Memory B cell (primary cell): ENCODE measurements at places on chromosomes 4 and X.

GRCh38 chr4:36351082-36351666, 69.8 kb downstream of the DTHD1 start:
- peak; percentile 52 for DNase-seq

DNA sequence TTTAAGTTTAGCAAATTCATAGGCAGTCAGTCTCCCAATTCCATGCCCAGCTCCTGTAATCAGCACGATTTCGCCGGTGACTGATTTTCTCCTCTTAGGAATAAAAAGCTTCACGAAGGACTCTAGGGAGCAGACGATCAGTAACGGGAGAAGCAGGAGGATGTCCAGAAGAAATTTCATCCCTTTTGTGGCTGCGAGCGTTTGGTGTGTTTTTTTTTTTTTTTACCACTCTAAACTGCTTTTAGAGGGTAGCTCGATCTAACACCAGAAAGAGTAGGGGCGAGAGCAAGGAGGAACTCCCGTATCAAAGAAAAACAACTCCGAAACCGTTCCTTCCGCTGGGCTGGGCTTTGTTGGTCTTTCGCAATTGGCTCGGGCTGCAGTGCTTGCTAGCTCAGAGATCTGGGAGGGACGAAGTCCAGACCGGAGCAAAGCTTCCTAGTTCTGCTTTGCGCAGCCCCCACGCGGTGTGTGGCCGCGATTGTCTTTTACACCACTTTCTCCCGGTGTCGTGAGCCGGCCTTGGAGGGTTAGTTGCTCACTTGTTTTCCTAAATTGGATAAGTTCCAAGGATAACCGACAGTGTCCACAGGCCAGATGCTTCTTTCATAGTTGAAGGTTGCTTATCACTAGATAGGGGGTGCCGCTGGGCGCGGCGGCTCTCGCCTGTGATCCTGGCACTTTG, at the start of gene HSD17B11:
Gene HSD17B11 (minus strand): TSS at position 298 of the 685 bp plus-strand sequence. CDS start 118 bp downstream, at position 180.
- peak; percentile 67 for DNase-seq

- DNase-seq: no peak
These were observed 132.2 kb downstream of the BMPR1B start for GRCh38 chr4:94889946-94890345.

DNA sequence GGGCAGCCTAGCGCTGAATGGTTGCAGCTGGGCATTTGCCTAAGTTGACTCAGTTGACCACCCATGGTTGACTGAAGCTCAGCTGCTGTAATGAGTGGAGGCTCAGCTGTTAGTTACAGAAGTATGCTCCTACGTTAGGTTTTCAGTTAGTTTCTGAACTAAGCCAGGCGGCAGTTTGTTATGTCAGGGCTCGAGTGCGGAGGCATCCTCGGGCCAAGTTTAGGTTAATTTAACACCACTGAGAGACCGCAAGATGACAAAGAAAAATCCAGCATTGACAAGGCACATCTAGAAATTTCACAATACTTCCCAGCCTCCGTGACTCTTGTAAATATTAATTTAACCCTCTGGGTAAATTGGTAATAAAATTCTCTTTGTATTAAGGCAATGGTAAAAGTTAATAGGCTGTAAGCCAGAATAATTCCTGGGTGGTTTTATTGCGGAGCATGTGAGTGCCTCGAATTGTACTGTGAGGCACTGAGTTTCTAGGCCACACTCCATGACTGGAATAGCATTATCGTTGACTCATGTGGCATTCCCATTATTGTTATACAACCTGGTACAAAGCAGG, 33.1 kb upstream of the CDKN2AIP start:
- no peak for DNase-seq

DNA sequence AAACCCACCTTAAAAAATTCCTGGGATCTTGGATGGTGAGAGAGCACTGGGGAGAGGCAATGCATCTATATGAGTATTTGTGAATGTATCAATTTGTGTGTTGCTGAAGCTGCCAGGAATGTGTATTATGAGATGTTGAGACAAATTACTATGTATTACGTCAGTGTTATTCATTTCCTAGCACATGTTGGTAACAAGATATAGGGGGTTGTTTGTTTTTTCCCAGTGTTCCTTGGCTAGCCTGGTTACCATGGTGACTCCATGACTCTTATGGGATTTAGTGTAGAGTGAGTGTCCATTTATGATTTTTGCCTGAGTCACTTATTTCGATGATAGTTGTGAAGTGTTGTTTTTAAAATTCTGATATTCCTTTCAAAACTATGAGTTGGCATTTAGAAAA, 65.6 kb downstream of the RAB40A start:
- no peak for DNase-seq

DNA sequence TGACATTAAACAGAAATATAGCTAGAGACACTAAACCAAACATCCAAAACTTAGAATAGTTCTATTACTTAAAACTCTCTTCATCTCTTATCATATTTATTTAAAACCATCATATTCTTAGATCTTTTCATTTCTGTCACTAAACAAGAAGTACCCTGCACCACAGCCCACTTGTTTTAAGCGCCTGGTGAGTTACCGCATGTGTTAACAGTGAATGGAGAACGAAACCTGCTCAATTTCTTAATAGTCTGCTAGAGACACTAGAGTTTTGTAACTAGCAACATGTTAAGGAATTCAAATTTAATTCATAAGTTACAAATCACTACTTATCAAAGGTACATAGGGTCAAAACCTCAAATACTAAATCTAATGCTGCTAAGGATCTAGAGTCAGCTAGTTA, 111.5 kb downstream of the FBXW7 start:
- DNase-seq: no peak

- DNase-seq: no peak
These were observed 247.0 kb upstream of the NDST4 start for GRCh38 chr4:115360431-115360830.

GRCh38 chrX:123920105-123920785, 41.3 kb upstream of the STAG2 start:
- no peak for DNase-seq

DNA sequence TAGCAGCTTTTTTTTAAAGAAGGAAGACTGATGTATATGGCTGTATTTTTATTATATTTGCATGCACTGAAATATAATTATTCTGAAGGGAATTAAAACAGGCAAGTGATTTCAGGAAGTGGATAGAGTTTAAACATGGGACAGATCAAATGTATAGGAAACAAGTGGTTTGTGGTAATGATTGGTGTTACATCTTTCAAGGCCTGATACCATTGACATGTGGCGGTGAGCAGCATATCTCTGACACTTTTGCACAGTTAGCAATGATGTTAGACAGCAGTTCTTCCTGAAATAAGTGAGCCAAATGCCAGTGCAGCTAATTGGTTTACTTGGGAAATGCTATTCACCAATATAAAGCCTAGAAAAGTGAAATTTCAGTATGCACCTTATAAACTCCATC, 272.1 kb downstream of the RPA4 start:
- no peak for DNase-seq

- DNase-seq: no peak
These were observed 532.2 kb upstream of the AGA start for GRCh38 chr4:177974461-177974860.

DNA sequence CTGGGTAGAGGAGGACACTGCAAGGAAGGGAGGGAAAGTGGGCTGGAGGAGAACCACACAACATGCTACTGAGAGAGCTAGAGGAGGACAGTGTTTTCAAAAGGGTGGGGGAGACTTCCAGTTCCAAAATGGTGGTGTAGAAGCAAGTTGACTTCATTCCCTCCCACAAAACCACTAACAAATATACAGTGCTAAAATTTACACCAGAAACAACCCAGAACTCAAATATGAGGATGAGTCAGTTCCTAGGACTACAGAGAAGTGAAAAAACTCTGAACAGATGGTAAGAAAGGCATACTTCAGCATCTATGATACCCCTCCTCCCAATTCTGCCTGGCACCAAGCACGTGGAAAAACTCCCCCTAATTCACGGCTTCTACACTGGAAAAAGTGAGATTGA, 9.8 kb downstream of the AADAT start:
- DNase-seq: no peak

- no peak for DNase-seq
These were observed 68.1 kb downstream of the FHDC1 start for GRCh38 chr4:153004081-153004850.

GRCh38 chr4:3315566-3315965, 22.7 kb downstream of the RGS12 start:
- DNase-seq: no peak

DNA sequence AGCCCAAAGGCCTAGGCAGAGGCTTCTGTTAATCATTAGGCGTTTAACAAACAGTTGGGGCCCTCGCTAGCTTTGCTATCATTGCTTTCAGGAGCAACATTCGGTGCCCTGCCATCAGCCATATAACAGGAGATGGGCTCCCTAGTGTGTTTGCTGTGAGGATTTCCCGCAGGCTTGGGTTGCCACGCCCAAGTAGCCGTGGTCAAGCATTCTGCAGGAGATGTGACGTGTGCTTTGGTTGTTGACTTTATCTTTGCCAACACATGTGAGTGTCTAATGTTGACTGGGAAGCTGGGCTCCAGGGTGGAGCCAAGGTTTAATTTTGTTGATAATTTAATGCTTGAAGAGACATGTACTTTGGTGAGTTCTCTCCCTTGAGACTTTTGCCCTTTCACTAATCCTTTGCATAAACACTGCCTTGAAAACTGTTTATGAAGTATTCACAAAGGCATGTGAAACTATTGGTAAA, 184.6 kb upstream of the KIT start:
- DNase-seq: no peak

DNA sequence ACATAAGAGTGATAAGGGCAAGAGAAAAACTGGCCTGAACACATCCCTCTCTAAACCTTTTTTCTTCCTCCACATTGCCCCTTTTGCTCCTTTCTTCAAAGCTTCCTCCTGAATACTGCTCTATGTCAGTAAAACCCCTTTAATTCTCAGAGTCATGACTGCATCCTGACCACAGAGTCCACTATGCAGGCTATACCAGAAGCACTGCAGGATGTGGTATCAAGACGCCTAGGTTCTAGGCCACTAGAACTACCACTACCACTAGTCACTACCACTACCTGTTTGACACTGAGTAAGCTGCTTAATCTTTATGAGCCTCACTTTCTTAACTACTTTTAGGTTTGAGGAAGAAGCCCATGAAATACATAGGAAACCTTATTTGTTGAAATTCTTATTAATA, 38.7 kb downstream of the ARHGEF9 start:
- no peak for DNase-seq

GRCh38 chr4:110188113-110188512, 10.3 kb downstream of the ELOVL6 start:
- no peak for DNase-seq

- DNase-seq: no peak
These were observed 18.9 kb upstream of the GLRA3 start for GRCh38 chr4:174847801-174848427.

GRCh38 chr4:16665942-16666551, 232.4 kb downstream of the LDB2 start:
- no peak for DNase-seq

GRCh38 chrX:140767646-140768045, 58.1 kb downstream of the LINC00632 start:
- no peak for DNase-seq

GRCh38 chr4:141356963-141357335, 136.3 kb downstream of the ZNF330 start:
- DNase-seq: no peak

- DNase-seq: no peak
These were observed 85.9 kb downstream of the MAGED4 start for GRCh38 chrX:52270453-52271116.

DNA sequence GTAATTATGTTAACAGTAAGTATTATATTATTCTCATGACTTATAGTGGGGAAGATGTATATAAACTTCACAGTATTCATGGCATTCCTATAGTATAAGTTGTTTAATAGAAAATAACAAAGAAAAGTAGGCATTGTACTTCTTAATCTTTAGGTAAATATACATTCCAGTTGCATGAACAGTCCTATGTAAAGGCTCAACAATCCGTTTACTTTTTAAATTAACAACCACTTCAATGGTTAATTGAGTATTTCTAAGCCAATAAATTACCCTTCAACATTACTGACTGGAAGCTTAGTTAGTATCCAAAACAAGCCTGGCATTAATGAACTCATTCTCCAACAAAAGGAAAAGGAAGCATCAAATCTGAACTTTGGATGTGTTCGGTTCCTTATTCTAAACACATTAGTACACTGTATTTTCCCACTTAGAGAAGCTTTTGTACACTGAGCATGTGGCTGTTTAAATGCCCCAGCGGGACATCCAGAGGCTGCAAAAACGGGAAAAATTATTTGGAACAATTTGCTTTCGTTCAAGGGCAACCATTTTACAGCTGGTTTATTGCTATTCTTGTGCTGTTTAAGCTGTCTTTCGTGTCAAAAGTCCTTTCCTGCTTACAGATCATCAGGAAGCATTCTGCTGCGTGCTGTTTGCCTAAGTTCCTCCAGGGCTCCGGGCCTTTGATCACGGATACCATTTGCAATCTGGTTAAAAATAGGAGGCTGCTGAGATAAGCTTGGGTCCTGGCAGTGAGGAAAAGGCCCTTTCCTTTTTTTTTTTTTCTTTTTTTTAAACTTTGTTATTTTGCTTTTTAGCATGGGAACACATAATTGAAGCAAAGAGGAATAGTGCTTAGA, 460.3 kb downstream of the SPRY1 start:
- no peak for DNase-seq

GRCh38 chr4:144809056-144809640, 163.2 kb downstream of the HHIP start:
- no peak for DNase-seq

- DNase-seq: no peak
These were observed 36.0 kb downstream of the SORBS2 start for GRCh38 chr4:185775792-185776555.

- DNase-seq: no peak
These were observed 58.0 kb upstream of the CHRDL1 start for GRCh38 chrX:110853610-110854009.
